Activated CD4-positive, alpha-beta T cell treated with anti-CD3 and anti-CD28 coated beads for 48 hours (primary cell): ENCODE measurements at places on chromosomes 11 and 22.
A peak's percentile ranks its signal among the peaks of the same experiment; 100 is the strongest.

DNA sequence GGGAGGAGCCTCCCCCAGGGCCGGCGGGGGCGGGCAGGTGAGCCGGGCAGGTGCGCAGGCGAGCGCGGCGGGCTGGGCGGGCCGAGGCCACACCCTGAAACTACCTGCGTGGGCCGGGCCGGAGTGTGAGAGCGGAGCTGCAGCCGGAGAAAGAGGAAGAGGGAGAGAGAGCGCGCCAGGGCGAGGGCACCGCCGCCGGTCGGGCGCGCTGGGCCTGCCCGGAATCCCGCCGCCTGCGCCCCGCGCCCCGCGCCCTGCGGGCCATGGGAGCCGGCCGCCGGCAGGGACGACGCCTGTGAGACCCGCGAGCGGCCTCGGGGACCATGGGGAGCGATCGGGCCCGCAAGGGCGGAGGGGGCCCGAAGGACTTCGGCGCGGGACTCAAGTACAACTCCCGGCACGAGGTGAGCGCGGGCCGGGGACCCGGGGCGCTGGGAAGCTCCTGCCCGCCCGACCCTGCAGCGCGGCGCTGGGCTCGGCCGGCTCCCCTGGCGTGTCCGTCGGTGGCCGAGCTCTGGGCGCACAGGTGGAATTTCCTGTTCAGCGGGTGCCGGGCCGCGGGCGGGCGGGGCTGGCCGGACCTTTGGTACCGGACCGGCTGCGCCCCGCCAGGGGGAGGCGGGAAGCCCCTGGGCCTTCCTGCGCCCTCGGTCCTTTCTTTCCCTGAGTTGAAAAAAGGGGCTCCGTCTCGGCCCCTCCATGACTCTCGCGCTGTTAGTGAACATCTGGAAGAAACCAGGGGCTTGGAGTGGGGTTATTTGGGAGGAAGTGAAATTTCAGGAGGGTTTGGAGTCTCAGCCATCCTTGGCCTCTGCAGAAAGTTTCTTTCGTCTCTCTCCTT, at the start of gene ST14:
Gene ST14 (plus strand): TSS at position 126 of the 841 bp plus-strand sequence. CDS start 198 bp downstream, at position 324.
- DNase-seq, result peak; percentile 21

GRCh38 chr11:765025-765801, 12.1 kb downstream of the GATD1 start:
- DNase-seq, result peak; percentile 74

DNA sequence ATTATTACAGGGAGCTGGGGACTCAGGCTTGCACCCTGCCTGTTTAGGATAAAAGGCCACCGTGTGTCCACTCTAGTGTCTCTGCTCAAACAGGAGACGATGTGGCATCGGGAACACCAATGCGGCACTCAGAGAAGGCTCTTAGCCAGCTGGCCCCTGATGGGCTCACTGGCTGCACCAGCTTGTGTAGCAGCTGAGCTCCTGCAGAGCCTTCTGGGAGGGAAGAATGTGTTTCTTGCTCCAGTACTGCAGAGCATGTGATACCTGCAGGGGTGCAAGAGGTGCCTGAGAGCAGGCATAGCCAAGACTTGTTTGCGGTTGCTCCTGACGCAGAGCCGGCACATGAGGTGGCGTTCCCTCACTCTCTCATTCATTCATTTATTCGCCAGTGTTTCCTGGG, 44.4 kb upstream of the KCNQ1OT1 start:
- no peak for DNase-seq

DNA sequence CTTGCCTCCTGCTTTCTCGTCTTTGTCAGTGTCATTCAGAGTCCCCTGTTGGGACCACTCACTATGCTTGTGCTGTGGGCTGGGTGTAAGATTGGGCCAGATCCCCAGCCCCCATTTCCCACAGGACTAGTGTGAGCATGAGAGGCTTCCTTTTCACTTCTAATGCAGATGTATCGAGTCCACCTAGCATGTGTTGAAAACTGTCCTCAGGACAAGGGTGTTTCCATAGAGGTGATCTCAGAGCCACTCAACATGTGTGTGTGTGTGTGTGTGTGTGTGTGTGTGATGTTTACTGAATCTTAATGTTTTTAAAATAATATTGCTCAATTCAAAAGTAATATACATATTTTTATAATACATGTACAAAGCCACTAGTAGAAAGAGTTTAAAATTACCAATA, 11.4 kb upstream of the CD44 start:
- DNase-seq, result no peak
